ENCODE measurements at places on chromosomes 2 and 18.

DNA sequence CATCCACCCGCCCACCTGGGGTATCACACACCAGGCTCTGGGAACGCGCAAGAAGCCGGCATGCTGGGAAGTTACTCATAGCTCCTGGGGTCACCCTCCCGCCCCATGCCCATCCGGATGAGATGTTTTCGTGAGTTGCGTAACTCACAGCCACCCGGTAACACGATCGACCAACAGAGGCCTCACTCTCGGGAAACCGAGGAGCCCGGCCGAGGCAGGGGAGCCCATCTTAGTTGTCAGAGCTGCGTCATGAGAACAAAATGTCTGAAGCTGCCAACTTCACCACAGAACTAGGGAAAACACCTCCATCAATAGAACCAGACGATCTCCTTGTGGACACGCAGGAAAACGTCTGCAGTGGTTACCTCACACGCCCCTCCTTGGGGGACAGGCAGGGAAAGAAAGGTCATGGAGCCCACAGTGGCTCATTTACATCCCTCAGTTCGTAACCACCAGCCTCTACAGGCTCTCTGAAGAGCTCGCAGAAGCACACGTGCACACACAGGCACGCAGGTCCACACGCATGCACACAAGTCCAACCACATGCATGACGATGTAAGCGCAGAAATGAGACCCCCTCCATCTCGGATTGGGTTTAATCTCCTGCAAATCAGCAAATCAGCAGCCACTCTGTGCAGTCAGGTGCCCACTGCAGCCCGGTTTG is 26.2 kb downstream of the ADI1 start:
- no peak for DNase-seq

DNA sequence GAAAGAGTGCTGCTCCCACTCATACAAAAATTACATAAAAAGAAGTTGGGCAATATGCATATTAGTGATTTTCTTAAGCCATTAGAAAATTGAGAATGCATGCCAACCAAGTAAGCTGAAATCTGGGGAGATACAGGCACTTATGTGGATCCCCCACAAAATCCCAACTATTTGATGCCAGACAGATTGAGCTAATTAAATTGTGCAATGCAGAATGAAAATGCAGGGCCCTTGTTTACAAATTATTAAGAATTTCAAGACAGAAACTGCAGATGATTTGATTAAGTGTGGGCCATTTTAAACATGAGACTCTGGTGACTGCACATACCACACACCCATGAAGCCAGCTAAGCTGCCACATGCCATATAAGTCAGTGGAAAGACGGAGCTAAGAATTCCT is 554.5 kb downstream of the CBLN2 start:
- no peak for DNase-seq

GRCh38 chr18:37179384-37179783 is 350.5 kb downstream of the KIAA1328 start:
- DNase-seq: no peak

DNA sequence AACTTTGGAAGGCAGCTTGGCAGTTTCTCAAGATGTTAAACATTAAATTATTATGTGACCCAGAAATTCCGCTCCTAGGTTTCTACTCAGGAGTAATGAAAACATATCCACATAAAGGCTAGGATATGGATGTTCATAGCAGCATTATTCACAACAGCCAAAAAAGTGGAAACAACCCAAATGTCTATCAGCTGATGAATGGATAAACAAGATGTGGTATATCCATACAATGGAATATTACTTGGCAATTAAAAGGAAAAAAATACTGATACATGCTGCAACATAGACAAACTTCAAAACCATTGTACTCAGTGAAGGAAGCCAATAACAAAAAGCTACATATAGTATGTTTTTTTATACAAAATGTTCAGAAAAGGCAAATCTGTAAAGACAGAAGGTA is 12.4 kb upstream of the FAM228A start:
- DNase-seq: no peak

DNA sequence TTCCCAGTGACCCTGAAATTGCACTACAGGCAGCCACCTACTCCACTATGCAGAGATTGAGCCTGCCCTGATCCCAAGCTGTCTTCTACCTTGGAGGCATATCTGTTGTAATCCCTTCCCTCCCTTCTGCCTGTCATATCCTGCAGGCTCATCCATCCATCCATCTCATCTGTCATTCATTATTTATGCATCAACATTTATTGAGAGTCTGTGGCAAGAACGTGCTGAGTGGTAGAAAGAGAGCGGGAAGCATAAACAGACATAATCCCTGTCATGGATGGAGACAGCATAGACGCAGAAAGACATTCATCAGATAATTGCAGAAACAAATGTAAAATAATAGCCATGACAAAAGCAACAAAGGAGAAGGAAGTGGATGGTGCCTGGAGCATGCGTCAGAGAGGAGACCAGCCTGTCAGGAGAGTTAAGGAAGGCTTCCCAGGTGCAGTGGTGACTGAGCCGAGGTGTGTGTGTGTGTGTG is 110.7 kb upstream of the STPG4 start:
- no peak for DNase-seq

DNA sequence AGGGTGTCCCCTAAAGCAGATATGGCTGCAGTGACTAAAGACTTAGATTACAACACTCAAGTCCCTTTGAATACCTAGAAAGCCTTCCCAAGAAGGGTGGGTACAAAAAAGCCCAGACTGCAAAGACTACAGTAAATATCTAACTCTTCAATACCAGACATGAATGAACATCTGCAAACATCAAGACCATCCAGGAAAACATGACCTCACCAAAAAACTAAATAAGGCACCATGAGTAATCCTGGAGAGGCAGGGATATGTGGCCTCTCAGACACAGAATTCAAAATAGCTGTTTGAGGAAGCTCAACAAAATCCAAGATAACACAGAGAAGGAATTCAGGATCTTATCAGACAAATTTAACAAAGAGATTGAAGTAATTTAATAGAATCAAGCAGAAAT is 138.2 kb upstream of the OTOS start:
- no peak for DNase-seq

GRCh38 chr2:26740346-26740745 is 23.7 kb upstream of the SLC35F6 start:
- DNase-seq: no peak

- DNase-seq: no peak
Observed at GRCh38 chr2:159208438-159208837, 78.1 kb downstream of the WDSUB1 start.

- no peak for DNase-seq
Observed at GRCh38 chr2:145797692-145798091, 1277.8 kb upstream of the ZEB2 start.

- no peak for DNase-seq
Observed at GRCh38 chr18:76573325-76574025, 78.4 kb upstream of the ZNF516 start.

All from stimulated activated CD8-positive, alpha-beta memory T cell treated with anti-CD3 and anti-CD28 coated beads, Interleukin-4, amount 100 ng/mL, for 48 hours (primary cell).